ENCODE measurements at places on chromosomes 6 and 20.

GRCh38 chr6:36855750-36856149, 16.5 kb upstream of the CPNE5 start:
- DNase-seq: no peak

- no peak for DNase-seq
Observed at GRCh38 chr20:38551056-38551626, 29.9 kb upstream of the ADIG start.

DNA sequence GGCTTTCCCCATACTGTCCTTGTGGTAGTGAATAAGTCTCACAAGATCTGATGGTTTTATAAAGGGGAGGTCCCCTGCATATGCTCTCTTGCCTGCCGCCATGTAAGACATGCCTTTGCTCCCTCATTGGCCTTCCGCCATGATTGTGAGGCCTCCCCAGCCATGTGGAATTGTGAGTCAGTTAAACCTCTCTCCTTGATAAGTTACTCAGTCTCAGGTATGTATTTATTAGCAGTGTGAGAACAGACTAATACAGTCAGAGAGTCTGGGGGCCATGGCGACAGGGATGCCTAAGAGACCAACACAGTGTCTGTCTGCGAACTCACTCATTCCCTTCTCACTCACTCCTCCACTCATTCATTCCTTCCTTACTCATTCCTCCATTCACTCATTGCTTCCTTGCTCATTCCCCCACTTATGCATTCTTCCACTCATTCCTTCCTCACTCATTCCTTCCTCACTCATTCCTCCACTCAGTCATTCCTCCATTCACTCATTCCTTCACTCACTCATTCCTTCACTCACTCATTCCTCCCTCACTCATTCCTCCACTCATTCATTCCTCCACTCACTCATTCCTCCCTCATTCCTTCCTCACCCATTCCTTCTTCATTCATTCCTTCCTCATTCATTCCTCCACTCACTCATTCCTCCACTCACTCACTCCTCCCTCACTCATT, 137.5 kb upstream of the AGPAT4 start:
- DNase-seq: no peak

DNA sequence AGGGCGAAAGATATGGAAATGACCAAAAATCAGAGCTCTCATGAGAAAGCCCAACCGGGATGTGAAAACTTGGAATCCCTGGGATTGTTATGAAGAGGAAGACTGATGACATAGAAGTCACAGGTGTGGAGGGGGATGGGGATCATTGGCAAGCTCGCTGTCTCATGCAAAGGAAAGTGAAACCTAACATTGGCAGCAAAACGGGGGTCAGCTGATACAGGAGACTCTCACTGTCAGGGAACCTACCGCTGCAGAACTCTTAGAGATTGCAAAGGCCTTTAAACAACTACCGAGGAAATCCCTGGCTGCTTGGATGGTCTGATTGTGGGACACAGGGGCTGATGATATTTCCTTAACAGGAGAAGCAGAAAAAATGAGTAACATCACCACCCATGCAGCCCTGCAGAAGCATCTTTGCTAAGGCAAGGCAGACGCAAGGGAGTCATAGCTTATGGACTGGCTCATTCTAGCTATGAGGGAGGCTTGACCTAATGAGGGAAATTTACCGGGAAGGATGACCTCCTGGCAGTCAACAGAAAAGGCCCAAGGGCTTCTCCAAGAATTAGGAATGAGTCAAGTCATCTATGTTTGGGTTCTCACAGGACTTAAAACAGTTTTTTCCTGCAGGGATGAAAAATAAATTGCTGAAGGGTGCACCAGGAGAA, 7.0 kb downstream of the MUC21 start:
- no peak for DNase-seq

Measured in heart left ventricle (tissue), 16 donors.